SK-MEL-5 (cell line): ENCODE measurements at places on chromosomes 5 and 9. TPM values are rescaled to one million over a fixed set of nuclear protein-coding genes. Genes with fewer than 3 reads are reported as not detected.

GRCh38 chr5:109743770-109744212 is 54.1 kb downstream of the MAN2A1 start:
- no peak for DNase-seq

DNA sequence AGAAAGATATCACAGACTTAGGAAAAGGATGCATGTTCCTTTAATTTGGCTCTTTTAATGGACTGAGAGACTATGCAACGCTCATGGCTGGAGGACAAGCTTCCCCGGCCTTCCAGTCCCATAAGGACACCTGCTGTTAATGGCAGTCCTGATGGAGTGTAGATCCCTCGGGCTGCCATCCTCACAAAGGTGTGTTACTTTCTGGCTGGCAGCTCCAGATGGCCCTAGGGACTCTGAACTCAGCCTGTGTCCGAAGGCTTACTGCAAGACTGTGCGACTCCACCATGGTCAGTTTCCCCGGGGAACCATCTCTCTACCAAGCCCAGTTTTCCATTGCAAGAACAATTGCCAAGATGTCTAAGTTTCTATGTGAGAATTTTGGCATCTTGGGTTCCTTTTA is 25.5 kb upstream of the KCNIP1 start:
- no peak for DNase-seq

DNA sequence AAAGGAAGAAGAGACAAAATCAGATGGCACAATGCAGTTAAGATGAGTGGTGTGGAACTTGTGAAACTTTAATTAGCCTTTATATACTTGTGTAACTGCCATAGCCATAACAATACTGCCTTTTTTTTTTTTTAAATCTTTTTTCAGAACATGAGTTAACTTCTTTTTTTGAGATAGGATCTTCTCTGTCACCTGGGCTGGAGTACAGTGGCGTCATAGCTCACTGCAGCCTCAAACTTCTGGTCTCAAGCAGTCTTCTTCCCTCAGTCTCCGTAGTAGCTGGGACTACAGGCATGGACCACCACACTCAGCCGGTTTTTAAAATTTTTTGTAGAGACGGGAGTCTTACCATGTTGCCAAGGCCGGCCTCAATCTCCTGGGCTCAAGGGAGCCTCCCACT is 37.2 kb downstream of the GPBP1 start:
- no peak for DNase-seq

DNA sequence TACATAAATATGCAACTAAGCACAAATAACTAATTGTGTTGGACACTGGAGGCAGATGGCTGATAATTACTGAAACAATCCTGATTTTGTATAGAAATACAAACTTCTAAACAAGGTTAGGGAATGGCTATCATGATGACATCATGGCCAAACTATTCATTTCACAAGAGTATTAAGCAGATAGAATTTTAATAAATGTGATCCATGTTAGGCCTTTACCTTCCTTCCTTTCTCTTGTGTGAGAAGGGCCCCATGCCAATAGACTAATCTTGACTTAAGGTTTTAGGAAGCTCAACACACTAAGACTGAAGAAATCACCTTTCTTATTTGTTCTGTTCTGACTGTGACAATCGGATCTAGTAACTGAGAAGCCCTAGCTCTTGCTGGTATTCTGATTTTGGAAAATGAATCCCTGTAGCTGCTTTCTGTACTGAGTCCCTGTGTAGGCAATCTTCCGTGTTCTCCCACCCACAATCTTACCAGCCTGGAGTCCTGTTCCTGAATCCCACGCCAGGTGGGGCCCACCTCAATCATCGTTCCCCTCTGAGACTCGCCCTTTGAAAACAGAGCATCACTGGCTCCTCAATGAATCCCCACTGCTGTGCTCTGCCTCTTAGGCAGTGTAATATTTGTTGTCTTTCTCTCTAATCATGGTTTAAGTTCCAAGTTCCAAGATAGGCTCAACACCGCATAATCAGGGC is 168.7 kb upstream of the GNA14 start:
- DNase-seq = no peak

GRCh38 chr5:147849226-147849625 is 17.8 kb upstream of the SPINK1 start:
- no peak for DNase-seq

SLC6A18 gene
- total RNA-seq = not detected in 2 replicates

ADAMTSL2 gene
- 0.83 and 1.1 TPM in 2 replicates for total RNA-seq

NR6A1 gene
- total RNA-seq = 7.8 and 8.0 TPM in 2 replicates

ACSL6 gene
- 0.05 and 0.45 TPM in 2 replicates for total RNA-seq

TMEM8B gene
- 0.55 and 1.0 TPM in 2 replicates for total RNA-seq

CDH18 gene
- 0.19 and 1.1 TPM in 2 replicates for total RNA-seq

ROPN1L gene
- 0.83 and 1.2 TPM in 2 replicates for total RNA-seq
